ENCODE measurements at places on chromosomes 2 and 18. TPM values are rescaled to one million over a fixed set of nuclear protein-coding genes. Genes with fewer than 3 reads are reported as not detected.

CELF4 gene
- total RNA-seq, result not detected

AGXT gene
- total RNA-seq, result not detected

CTLA4 gene
- not detected for total RNA-seq

CEBPZOS gene
- total RNA-seq, result 13.0 TPM

GAL3ST2 gene
- total RNA-seq, result not detected

LIMS2 gene
- total RNA-seq, result 3.6 TPM

ANKRD29 gene
- not detected for total RNA-seq

SH3BP4 gene
- 28.1 TPM for total RNA-seq

MFSD2B gene
- 0.61 TPM for total RNA-seq

LCT gene
- total RNA-seq, result not detected

TUBA4A gene
- total RNA-seq, result 5.3 TPM

STEAP3 gene
- 2.1 TPM for total RNA-seq

TLX2 gene
- not detected for total RNA-seq

CLIP4 gene
- total RNA-seq, result 33.7 TPM

SH2D6 gene
- total RNA-seq, result 0.32 TPM

CIDEA gene
- 0.46 TPM for total RNA-seq

KCNJ13 gene
- total RNA-seq, result under 0.01 TPM

SIX3 gene
- total RNA-seq, result not detected

SLC8A1 gene
- 5.2 TPM for total RNA-seq

CNDP2 gene
- 50.0 TPM for total RNA-seq

TSPYL6 gene
- not detected for total RNA-seq

ACSL3 gene
- 137 TPM for total RNA-seq

FABP1 gene
- total RNA-seq, result not detected

LINC00305 gene
- not detected for total RNA-seq

KIF5C gene
- under 0.01 TPM for total RNA-seq

GPR55 gene
- total RNA-seq, result not detected

HOXD1 gene
- 4.3 TPM for total RNA-seq

PECR gene
- total RNA-seq, result 4.6 TPM

RESP18 gene
- total RNA-seq, result not detected

FRZB gene
- total RNA-seq, result not detected

GBX2 gene
- 2.9 TPM for total RNA-seq

CD207 gene
- total RNA-seq, result 0.30 TPM

GPR45 gene
- total RNA-seq, result not detected

KCNS3 gene
- total RNA-seq, result 1.8 TPM

ALPI gene
- total RNA-seq, result not detected

PDCL3 gene
- total RNA-seq, result 25.8 TPM

ADAM23 gene
- 9.6 TPM for total RNA-seq

KYNU gene
- total RNA-seq, result 1.2 TPM

CCDC74B gene
- 2.7 TPM for total RNA-seq

XDH gene
- not detected for total RNA-seq

CCL20 gene
- total RNA-seq, result 0.65 TPM

DPP4 gene
- total RNA-seq, result 69.3 TPM

UGT1A3 gene
- not detected for total RNA-seq

UGT1A5 gene
- total RNA-seq, result not detected

DQX1 gene
- not detected for total RNA-seq

TEX51 gene
- total RNA-seq, result not detected

TTN gene
- 1.3 TPM for total RNA-seq

SMYD1 gene
- not detected for total RNA-seq

ACMSD gene
- not detected for total RNA-seq

DNAJC10 gene
- total RNA-seq, result 146 TPM

COL3A1 gene
- total RNA-seq, result 46.7 TPM
